Activated CD4-positive, alpha-beta T cell treated with anti-CD3 and anti-CD28 coated beads, Interleukin-2, amount 50 U/mL, for 1 hour (primary cell): ENCODE measurements at places on chromosomes 6 and 20.

- no peak for DNase-seq
These were observed 7.7 kb downstream of the LRP11 start for GRCh38 chr6:149856256-149856994.

DNA sequence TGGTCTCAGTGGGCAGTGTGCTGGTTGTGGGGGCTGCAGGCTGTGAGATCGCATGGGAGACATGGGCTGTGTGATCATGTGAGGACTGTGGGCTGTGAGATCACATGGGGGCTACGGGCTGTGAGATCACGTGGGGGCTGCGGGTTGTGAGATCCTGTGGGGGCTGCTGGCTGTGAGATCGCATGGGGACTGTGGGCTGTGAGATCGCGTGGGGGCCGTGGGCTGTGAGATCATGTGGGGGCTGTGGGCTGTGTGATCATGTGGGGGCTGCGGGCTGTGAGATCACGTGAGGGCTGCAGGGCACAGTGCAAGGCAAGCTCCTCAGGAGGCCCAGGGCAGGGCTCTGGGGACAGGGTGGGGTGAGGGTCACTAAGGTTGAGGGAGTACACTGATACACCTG is 140.5 kb upstream of the CST7 start:
- DNase-seq: no peak

GRCh38 chr6:155377061-155377460 is 62.8 kb upstream of the TFB1M start:
- DNase-seq: no peak

DNA sequence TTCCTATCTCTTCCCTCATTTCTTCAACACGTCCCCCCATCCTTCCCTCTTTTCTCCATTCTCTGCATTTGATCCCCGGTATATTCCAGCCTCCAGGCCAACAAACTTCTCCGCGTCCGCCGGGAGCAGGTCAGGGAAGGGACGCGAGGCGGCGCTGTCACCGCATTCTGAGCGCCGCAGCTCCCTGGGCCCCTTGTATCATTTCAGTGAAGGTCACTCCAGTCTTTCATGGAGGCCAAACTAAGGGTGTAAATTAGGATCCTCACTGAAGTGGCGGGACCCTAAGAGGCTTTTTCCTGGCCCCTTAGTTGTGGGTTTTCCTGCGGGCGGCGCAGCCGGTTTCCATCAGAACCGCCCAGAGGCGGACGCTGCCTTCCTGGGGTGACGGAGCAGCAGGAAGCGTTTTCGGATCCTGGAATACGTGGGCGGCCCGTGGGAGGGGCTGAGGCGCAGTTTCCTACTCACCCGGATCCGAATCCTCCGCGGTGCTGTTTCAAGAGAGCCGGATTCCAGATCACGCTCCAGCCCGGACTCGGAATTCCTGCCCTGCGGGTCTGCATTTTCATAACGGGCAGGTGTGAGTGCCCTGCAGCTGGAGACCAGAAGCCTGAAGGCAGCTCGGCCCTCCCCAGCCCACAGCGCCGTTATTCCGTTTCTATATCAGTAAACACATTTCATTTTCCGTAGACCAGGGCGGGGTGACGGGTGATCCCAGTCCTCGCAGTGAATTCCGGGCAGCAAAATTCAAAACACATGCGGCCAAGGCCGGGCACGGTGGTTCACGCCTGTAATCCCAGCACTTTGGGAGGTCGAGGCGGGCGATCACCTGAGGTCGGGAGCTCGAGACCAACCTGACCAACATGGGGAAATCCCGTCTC is 3.6 kb upstream of the MICA start:
- peak; percentile 45 for DNase-seq

DNA sequence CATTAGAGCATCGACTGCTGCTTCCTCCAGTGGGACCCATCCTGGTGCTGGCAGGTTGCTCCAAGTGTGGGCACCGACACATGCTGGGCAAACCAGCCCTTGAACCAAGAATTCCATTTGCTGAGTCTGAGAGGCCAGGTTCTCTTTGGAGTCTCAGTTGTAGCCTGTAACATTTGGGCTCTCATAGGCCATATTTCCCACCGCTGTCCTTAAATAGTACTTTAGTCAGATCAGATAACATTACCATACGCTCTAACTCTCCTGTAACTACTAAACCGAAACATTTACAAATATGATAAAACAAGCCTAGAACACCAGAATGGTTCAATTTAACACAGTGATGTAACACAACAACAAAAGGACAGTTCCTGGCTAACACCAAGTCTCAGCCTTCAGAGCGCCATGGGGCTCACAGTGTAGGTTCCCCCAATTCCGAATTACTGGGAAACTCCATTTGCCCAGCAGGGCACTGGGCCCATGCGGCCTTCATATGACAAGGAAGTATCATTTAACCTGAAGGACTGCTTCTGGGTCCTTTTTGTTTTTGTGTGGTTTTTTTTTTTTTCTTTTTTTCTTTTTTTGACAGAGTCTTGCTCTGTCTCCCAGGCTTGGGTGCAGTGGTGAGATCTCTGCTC is 28.4 kb upstream of the CD93 start:
- no peak for DNase-seq

DNA sequence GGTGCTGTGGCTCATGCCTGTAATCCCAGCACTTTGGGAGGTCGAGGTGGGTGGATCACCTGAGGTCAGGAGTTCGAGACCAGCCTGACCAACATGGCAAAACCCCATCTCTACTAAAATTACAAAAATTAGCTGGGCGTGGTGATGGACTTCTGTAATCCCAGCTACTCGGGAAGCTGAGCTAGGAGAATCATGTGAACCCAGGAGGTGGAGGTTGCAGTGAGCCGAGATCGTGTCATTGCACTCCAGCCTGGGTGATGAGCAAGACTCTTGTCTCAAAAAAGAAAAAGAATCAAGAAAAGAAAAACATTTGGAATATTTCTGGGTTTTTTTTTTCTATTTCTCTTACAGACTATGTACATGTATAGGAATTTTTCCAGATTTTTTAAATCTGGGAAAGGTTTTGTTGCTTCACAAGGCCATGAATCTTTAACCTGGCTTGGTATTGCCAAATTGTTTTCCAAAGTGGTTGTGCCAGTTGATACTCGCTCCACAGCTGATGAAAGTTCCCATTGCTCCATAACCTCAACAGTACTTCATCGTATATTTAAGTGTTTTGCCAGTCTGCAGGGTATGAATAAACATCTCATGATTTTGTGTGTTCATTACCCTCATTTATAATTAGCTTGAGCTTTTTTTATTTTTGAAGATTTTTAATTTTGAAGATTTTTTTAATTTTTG is 33.5 kb downstream of the RNF217 start:
- no peak for DNase-seq

GRCh38 chr6:100084316-100084990 is 90.4 kb upstream of the MCHR2 start:
- DNase-seq: no peak

- DNase-seq: no peak
These were observed 1003.7 kb downstream of the EPHA7 start for GRCh38 chr6:92415656-92416055.

DNA sequence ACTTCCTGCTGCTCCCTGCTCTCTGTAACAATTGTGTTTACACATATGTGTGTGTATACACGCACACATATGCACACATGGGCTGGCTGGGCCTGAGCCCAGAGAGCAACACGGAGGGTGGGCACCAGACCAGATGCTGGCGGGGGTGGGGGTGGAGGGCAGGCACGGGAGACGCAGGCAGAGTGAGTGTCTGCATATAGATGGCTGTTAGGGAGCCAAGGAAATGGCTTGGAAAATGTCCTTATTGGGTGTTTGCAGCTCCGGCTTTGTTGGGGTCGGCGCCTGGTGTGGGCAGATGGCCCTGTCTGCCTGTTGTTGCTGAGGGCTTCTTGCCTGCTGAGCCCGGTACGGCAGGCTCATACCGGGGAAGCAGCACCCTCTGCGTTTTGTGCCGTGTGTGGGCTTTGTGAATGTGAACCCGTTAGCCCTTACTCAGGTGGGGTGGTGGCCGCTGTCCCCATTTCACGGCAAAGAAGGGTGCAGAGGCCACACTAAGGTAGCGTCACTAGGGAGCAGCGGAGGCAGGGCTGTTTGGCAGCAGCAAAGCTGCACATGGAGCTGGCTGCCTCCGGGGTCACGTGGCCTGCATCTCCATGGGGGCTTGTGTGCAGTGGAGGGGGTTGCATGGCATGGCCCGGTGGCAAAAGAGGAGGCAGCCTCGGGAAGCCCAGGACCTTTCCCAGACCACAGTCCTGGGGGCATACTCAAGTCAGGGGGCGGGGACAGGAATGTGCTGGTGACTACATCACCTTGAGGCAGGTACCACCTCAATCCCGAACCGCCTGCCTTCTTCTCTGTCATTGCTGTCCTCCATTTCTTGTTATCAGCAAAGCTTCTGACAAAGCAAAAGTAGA is 47.4 kb upstream of the SRF start:
- DNase-seq: no peak

- no peak for DNase-seq
These were observed 203.5 kb upstream of the TSHZ2 start for GRCh38 chr20:52768694-52769093.

DNA sequence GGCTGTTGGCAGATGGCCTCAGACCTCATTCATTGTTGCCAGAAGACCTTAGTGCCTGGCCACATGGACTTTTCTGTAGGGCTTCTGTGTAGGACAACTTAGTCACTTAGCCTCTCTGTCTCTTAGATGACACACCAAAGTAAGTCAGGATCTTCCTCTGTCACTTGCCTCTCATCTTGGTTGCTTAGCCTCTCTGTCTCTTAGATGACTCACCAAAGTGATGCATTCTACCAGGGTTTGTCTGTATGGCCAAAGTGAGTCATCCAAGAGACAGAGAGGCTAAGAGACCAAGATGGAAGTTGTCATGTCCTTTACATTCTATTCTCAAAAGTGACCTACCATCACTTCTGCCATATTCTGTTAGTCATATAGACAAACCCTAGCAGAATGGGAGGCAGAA is 255.9 kb upstream of the DEFB112 start:
- no peak for DNase-seq

- DNase-seq: no peak
These were observed 23.3 kb downstream of the ARFGEF2 start for GRCh38 chr20:48944663-48945297.

DNA sequence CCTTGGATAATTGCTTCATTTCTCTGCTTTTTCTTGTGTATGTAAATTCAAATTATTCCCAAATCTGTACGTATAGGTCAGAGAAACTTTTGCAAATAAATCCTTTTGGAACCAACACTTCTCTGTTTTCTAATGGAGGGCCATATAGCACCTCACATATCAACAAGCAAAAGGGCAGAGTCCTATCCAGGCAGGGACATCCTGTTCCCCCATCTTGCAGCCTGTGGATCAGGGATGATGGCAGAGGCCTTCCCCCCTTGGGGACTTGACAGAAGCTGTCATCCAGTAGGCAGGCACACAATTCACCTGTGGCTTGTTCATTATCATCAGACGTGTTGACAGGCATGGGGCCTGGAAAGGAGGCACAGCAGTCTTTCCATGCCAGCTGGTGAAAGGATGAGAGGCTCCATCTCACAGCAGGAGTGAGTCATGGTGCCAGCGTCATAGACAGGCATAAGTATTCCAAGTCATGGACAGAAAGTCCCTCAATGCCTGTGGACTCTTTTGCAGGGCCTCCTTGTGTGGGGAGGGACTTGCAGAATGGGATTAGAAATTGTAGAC is 31.8 kb upstream of the PLEKHG1 start:
- no peak for DNase-seq

- DNase-seq: no peak
These were observed 396.1 kb upstream of the SULF2 start for GRCh38 chr20:48181261-48181935.

- DNase-seq: no peak
These were observed 157.0 kb downstream of the ERMARD start for GRCh38 chr6:169908403-169908933.

DNA sequence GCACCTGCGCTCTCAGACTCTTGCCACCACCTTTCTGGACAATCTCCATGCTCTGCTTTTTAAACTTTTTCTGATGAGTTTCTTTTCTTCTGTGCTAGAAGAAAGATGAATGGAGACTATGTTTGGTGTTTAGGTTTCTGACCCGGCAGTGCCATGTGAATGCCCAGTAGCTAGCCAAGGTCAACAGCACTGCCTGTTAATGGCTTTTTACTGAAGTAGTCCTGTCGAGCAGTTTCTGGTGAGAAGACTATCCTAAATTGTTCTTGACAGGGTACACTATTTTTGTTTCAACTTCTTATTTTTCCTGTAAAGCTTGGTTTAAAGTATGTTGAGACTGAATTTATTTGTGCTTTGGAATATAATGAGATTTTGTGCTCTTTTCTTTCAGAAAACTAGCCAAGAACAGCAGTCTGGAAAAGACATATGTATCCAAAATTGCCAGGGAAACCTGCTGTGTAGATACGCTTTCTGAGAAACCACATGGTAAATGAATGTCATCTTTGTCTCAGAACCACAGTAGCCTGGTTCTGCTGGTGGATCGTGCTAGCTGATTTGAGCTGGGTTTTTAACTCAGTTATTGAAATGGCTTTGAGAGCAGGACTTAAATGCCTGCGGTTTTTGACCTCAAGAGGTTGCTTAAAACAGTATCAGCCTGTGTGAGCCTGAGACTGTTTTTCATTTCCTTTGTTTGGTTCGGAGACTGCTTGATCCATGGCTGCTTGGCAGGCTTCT is 48.1 kb downstream of the KCNS1 start:
- no peak for DNase-seq

GRCh38 chr20:35637276-35637675 is 21.6 kb downstream of the SPAG4 start:
- DNase-seq: no peak

- DNase-seq: no peak
These were observed 126.8 kb downstream of the CDH4 start for GRCh38 chr20:61378694-61379355.

DNA sequence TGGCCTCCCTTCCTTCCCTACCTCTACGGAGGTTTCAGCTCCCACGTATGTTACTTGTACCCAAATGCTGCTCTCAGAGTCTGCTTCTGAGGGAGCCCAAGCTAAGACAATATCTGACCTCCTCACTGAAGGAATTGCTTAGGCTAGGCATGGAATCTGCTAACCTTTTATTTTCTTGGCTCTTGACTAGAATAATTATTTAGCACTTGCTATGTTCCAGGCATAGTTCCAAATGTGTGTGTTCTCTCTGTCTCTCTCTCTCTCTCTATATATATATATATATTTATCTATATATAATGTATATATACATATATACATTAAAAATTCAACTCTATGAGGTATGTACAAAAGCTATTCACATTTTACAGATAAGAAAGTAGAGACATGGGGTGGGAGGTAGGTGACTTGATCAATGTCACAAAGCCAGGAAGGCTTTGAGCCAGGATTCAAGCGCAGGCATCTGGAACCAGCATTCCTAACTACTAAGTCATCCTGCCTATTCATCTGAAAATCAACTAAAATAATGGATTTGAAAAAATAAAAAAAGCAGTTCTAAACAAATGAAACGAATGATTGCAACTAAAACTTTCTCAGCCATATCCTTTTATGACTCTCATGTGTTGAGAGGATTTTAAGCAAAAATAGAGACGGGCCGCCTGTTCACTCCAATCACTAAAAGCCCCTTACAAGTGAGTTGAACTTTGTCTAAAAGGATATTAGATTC is 189.7 kb upstream of the JAG1 start:
- no peak for DNase-seq

GRCh38 chr6:143357561-143358255 is 92.8 kb downstream of the ADAT2 start:
- DNase-seq: no peak
